HCEC 1CT (cell line): ENCODE measurements at places on chromosomes 3 and 15.

- no peak for DNase-seq
Measured at GRCh38 chr3:119352034-119352609, 57.9 kb downstream of the ARHGAP31 start.

DNA sequence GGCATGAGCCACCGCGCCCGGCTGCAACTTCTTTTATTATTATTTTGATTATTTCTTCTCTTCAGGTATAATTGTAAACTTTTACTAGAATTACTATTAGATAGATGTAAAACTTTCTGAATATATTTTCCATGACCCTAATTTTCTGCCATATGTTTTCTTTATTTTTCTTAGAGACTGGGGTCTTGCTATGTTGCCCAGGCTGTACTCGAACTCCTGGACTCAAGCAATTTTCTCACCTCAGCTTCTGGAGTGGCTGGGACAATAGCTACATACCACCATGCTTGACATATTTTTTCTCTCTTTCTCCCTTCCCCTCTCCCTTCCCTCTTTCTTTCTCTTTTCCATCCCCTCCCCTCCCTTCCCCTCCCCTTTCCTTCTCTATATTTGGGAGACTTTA lies 29.6 kb upstream of the CHST2 start:
- no peak for DNase-seq

- no peak for DNase-seq
Measured at GRCh38 chr15:85408270-85408746, 27.9 kb downstream of the AKAP13 start.

- peak; percentile 64 for DNase-seq
Measured at GRCh38 chr3:171781711-171782127, 28.6 kb downstream of the PLD1 start.

GRCh38 chr3:9622438-9622837 lies 26.9 kb upstream of the MTMR14 start:
- DNase-seq, result no peak

DNA sequence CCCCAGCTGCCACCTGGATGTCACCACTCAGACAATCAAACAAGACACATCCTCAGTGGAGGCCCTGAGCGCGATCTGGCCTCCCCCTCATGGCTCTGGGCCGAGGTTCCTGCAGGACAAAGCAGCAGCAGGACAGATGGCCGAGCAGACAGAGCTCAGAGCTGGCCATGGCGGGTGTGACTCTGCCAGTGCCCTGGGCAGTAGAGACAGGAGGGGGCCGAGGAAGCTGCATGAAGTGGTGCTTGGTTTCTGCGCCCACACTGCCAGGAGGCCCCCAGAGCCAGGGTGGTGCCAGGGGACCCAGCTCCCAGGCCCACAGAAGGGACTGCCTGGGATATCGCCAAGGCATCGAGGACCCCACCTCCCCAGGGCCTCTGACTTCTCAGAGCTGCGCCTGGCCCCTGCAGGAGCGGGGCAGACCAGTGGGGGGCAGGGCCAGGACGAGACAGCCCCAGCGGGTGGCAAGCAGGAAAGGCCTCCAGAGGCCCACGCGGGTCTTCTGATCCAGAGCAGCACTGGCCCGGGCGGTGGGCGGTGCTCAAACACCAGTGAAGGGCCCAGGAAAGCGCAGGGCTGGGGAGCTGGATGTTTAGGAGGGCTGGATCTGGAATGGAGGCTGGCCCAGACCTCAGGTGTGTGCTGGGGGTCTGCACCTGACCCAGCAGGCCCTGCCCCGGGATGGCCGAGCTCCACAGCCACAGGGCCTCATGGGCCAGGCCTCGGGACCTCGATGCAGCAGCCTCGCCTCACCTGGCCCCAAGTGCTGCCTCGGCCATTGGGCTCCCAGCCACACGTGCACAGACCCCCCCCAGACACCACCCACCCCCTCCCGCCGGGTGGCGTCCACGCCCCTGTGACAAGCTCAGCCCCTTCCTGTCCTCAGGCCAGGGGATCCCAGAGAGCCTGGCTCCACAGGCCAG lies 76.0 kb downstream of the GOLGA8G start:
- DNase-seq, result no peak

GRCh38 chr15:64816452-64816851 lies 9.0 kb downstream of the PIF1 start:
- no peak for DNase-seq

GRCh38 chr3:110881069-110881468 lies 190.5 kb upstream of the NECTIN3 start:
- peak; percentile 11 for DNase-seq

DNA sequence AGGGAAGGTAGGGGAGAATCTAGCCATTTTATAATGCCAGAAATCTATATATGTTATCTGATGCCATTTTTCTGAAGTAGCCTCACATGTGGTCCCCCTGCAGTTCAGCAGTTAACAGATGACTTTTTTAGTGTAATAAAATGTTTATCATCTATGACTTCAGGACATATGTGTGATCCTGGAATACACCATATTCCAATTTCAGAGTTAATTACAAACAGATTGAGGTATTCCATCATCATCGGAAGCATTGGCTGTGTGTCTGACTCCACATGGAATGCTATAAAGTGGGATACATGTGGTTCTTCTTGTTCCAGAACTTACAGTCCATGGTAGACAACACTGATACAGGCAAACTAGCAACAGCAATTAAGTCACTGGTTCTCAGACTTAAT lies 45.9 kb upstream of the LIMD1 start:
- no peak for DNase-seq

GRCh38 chr3:96192966-96193550 lies 621.3 kb upstream of the EPHA6 start:
- DNase-seq, result no peak

DNA sequence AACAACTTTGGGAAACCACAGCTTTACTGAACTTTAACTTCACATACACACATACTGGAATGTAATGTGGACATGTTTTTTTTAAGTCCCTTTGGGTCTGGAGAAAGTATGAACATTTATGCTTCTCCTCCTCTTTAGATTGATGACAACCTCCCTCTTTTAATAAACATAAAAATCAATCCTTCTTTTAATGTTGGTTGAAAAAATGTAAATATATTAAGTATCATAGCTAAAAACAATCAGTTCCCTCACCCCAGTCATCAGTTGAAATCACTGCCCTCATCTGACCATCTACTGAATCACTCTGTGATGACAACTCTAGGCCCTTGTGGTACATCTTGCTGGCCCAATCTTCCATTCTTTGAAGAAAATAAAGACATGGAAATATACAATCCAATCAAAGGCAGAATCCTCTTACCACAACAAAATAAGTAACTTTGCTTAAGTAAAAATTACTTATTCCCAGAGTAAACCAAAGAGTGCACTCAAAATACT lies 6.4 kb downstream of the AAGAB start:
- peak; percentile 41 for DNase-seq

DNA sequence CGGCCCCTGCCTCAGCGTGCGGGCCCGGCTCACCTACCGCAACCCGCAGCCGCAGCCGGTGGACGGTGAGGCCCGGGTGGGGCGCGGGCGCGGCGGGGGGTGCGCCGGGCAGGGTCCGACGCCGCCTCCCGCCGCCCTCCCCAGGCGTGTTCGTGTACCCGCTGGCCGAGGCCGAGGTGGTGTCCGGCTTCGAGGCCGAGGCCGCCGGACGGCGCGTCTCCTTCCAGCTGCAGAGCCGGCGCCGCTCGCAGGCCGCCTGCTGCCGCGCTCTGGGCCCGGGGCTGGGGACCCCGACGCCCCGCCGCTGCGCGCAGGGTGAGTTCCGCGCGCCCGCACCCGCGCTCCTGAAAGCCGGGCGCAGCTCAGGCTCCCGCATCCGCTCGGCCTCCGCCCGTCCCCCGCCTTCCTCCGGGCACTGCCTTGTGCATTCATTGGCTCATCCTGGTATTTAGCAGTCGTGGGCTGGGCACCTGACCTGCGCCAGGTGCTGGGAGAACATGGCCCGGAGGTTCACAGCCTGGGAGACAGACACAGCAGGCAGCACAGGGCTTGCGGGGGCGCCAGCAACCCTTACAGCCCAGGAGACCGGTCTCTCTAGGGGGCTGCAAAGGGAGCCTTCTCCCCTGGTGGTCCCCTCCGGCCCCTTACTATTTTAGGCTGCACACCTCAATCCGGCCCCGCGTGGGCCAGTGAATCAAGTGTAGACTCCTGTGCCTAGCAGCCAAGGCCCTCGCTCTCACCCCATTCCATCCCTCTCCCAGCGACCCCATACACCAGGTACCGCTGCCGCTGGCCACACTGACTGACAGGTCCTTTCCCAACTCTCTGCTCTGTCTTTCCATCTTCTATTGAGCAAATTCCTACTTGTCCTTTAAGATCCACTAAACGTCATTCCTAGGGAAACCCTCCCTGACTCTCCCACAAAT lies 1.5 kb downstream of the VWA5B2 start:
- no peak for DNase-seq

- no peak for DNase-seq
Measured at GRCh38 chr3:38157595-38157994, 7.7 kb upstream of the OXSR1 start.

DNA sequence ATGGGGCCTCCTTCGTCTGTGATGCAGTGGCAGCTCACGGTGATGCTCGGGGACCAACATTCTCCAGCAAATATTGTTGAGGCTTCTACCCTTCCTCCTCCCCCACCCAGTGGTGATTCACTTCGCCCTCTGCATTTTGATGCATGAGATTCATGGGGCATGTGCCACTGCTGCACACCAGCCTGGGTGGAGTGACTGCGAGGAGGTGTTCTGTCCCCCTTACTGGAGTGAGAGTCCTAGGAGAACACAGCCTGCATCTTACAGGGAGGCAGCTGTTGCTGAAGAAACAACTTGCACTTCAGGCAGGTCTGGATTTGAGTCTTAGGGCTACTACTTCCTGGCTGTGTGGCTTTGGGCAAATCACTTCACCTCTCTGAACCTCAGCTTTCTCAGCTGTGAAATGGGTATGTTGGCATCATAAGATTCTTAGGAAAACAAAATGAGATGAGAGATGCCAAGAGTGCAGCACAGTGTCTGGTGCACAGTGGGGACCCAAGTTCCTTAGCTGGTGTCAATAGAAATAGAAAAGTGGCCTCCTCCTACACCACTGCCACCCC lies 10.2 kb upstream of the SKOR1 start:
- no peak for DNase-seq

- peak; percentile 45 for DNase-seq
Measured at GRCh38 chr3:112656043-112656442, 15.1 kb upstream of the CCDC80 start.

GRCh38 chr3:126599101-126599500 lies 40.4 kb upstream of the C3orf22 start:
- DNase-seq, result no peak

- no peak for DNase-seq
Measured at GRCh38 chr15:25774871-25775270, 88.3 kb downstream of the ATP10A start.

DNA sequence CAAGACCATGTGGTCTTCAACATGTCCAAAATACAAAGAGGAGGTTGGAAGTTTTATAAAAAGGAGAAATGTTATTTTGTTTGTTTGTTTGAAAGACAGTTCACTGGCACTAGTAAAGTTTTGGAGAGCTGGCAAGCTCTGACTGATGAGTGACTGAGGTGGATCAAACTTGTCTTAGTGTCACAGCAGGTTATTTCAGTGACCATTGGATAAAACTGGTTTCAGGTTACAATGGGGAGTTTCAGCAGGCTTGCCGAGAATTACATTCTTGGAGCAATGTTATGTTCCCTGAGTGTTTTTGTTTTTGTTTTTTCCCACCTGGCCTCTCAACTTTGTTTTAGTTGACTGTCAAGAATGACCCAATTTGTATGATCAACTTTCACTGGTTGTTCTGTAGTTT lies 414.5 kb upstream of the ARHGEF26 start:
- no peak for DNase-seq

- no peak for DNase-seq
Measured at GRCh38 chr3:18249126-18249525, 176.0 kb downstream of the SATB1 start.

GRCh38 chr3:99624496-99625236 lies 13.7 kb upstream of the COL8A1 start:
- DNase-seq, result no peak

DNA sequence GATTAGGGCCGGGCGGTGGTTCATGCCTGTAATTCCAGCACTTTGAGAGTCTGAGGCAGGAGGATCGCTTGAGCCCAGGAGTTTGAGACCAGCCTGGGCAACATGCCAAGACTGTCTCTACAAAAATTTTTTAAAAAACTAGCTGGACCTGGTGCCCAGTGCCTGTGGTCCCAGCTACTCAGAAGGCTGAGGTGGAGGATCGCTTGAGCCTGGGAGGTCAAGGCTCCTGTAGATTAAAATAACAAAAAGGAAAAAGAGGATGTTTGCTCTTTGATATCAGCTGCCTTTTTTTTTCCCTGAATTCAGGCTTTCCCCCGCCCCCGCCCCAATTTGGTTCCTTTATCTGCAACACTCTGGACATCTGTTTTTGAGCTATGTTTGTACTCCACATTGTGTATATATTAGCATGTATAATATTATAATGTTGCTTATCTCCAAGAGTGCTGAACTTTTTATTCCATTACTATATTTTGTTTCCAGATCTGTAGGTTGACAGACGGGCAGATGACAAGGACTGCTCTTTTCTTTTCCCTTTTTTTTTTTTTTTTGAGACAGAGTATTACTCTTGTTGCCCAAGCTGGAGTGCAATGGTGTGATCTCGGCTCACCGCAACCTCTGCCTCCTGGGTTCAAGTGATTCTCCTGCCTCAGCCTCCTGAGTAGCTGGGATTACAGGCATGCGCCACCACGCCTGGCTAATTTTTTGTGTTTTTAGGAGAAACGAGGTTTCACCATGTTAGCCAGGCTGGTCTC lies 4.6 kb downstream of the SNAP23 start:
- peak; percentile 9 for DNase-seq

DNA sequence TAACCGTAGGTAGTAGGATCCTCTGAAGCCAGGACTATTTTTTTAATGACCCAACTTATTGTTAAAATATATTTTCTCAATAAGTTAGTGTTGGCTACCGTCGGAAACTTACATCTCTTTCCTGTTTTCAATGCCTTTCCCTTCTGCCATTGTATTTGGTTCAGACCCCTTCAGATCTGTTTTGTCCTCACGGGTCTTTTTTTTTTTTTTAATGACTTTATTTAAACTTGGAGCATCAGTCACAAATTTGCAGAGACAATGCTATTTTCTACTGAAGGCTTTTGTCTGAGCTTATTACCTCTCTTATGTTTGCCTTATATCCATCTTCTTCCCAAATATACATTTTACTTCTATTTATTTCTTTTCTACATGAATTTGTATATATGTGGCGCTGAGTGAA lies 47.6 kb downstream of the PDE8A start:
- no peak for DNase-seq

GRCh38 chr15:56996093-56996492 lies 77.6 kb downstream of the TCF12 start:
- no peak for DNase-seq

- DNase-seq, result no peak
Measured at GRCh38 chr3:134232951-134233350, 17.7 kb downstream of the RYK start.

- peak; percentile 94 for DNase-seq
Measured at GRCh38 chr3:45092132-45093031, 53.8 kb downstream of the CDCP1 start.

DNA sequence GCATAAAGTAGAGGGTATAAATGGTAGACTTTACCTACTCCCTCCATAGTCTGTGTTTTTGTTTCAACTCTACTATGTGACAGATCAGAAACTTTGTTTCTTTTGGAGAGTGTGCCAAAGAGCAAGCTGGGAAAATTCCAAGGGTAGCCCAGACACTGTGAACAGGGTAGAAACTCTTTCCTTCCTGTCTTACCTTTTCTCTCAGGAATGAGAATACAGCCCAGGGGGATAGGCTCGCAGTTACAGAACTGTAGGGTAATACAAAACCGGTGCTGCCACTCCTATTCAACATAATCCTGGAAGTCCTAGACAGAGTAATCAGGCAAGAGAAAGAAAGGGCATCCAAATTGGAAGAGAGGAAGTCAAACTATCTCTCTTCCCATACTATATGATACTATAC lies 256.3 kb downstream of the CPNE4 start:
- DNase-seq, result no peak
